Activated T-cell treated with anti-CD3 and anti-CD28 coated beads for 1 hour (primary cell): ENCODE measurements at places on chromosomes 13 and 19.

GRCh38 chr19:8451377-8451776 is 6.6 kb downstream of the HNRNPM start:
- DNase-seq = no peak

DNA sequence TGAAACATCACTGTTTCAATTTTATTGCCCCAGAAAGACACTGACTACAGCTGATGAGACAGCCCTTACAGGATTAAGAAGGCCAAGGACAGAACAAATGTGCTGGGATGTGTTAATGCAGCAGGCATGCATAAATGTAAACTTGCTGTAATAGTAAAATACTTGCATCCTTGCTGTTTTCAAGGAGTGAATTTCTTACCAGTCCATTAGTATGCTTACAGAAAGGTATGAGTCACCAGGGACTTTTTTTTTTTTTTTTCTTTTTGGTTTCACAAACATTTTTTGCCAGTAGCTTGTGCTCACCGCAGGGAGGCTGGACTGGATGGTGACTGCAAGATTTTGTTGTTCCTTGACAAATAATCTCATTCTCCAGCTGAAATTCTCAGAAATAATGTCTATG is 55.1 kb downstream of the GPR180 start:
- no peak for DNase-seq

- no peak for DNase-seq
Measured at GRCh38 chr13:43805681-43806128, 18.9 kb upstream of the ENOX1 start.

DNA sequence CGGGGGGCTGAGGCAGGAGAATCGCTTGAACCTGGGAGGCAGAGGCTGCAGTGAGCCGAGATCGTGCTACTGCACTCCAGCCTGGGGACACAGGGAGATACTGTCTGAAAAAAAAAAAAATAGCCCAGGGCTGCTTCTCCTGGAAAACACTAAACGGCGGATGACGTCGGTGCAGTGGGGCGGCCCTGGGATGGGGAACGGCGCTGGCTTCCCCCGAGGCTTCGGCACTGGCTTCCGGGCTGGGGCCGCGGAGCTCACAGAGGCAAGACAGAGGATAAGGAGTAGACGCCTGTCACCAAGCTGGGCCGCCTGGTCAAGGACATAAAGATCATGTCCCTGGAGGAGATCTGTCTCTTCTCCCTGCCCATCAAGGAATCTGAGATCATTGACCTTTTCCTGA is 5.0 kb downstream of the PRSS57 start:
- no peak for DNase-seq

GRCh38 chr13:109989155-109989554 is 202.8 kb upstream of the IRS2 start:
- no peak for DNase-seq

DNA sequence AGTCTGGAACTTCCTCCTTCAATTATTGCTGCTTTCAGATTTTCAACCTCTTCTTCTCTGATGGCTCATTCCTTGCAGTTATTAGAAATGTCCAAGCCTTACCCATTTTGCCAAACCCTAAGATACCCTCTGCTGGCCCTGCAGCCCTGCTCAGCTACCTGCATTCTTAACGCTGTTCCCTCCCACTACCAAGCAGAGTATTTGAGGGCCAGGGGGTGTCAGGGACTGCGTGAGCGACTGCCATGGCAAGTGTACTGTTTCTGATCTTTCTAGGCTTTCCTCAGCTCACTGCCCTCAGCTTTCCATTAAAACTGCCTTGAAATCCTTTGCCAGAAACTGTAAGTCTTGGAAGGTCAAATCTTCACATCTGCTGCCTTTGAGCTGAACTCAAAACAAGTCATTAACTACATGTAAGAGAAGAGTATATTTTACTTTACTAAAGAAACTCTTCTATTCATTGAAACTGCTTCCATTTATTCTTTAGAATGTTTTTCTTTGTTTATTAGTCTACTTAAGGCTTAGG is 41.0 kb downstream of the HS6ST3 start:
- no peak for DNase-seq

DNA sequence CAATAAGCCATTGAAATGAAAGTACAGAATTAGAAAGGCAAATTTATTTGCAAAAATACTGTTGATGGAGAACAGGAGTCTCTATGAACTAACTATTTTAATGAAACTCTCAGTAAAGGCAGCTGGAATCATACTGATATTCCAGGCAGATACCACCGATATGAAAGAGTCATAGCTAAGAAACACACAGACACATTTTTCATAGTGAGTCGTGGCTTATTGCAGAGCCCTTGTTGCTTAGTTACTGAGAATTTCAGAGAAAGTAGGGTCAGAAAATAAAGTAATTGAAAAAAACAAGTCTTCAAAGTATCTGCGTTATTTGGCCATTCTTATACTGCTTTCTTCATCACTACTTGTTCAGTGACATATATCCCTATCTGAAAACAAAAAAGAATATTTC is 1890.9 kb downstream of the PCDH9 start:
- no peak for DNase-seq

DNA sequence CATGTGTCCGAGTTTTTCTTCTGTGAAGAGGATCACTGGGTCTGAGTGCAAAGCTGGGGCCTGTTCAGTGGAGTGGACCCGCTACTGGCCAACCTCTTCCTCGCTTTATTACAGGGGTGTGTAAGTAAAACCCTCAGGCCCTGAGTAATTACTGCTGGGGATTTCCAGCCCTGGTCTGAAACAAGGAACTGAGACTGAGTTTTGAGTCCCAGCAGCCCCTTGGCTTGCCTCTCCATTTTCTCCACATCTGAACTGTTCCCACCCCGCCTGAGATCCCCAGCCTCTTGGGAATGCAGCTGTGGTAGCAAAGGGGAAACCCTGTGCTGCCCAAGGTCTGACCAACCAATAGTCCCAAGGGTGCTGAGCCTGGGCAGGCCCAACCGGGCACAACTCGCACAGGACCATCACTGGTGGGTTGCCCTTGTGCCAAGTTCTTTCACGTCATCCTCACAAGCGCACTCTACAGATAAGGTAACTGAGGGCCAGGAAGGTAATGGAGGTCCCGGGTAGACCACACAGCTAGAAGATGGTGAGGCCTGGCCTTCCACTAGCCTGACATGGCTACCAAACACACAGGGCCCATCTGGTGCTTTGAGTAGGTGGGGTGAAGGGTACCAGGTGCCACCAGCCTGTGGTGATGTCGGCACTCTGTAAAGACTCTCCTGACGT is 13.7 kb upstream of the SLC35E1 start:
- no peak for DNase-seq

GRCh38 chr13:62205273-62205672 is 789.6 kb upstream of the PCDH20 start:
- no peak for DNase-seq

DNA sequence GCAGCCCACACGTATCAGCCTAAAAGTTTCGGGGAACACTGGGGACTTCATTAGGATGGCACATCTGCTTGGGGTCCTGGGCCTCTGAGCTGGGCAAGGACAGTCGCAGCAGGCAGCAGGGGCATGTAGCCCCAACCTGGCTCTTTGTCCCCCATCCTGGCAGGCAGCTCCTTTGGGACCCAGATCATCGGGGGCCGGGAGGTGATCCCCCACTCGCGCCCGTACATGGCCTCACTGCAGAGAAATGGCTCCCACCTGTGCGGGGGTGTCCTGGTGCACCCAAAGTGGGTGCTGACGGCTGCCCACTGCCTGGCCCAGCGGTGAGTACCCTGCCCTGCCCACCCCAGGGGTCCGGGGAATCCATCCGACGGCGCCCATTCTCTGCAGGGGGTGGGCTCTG is 3.3 kb downstream of the GZMM start:
- no peak for DNase-seq

DNA sequence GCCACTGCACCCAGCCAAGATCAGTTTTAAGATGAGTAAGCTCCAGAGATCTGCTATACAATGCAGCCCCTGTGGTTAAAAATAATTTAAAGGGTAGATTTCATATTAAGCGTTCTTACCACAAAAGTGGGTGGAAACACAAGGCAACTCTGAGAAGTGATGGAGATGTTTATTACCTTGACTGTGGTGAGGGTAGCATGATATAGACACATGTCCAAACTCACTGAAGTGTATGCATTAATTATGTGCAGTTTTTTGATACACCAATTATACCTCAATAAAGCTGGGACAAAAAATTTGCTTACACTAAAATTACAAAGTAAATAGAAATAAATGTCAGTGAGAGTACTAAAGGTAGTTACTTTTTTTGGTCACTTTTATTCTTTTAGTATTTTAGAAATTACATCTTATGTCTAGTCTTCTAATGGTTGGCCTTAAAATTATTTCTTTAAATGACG is 696.5 kb downstream of the UQCRFS1 start:
- DNase-seq = no peak

DNA sequence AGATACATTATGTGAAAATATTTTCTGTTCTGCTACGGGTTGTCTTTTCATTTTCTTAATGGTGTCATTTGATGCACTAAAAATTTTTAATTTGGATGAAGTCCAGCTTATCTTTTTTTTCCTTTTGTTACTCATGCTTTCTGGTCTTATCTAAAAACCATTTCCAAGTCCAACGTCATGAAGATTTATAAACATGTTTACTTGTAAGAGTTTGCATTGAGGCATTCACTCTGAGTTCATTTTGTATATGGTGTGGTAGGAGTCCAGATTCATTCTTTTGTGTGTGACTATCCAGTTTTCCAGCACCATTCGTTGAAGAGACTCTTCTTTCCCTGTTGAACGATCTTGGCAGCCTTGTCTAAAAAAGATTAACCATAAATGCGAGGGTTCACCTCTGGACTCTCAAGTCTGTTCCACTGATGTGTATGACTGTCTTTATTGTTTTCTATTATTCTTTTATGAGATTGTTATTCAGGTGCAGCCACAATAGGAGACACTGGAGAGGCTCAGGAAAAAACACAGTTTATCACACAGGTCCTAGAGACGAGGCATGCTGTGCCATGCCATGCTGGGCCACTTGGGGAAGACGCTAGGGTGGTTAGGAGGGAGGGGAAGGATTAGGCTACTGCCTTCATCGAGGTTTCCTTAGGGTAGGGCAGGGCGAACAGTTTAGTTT is 35.0 kb downstream of the NAA16 start:
- DNase-seq = no peak

GRCh38 chr19:50817941-50818858 is 5.4 kb downstream of the KLK1 start:
- peak; percentile 28 for DNase-seq

DNA sequence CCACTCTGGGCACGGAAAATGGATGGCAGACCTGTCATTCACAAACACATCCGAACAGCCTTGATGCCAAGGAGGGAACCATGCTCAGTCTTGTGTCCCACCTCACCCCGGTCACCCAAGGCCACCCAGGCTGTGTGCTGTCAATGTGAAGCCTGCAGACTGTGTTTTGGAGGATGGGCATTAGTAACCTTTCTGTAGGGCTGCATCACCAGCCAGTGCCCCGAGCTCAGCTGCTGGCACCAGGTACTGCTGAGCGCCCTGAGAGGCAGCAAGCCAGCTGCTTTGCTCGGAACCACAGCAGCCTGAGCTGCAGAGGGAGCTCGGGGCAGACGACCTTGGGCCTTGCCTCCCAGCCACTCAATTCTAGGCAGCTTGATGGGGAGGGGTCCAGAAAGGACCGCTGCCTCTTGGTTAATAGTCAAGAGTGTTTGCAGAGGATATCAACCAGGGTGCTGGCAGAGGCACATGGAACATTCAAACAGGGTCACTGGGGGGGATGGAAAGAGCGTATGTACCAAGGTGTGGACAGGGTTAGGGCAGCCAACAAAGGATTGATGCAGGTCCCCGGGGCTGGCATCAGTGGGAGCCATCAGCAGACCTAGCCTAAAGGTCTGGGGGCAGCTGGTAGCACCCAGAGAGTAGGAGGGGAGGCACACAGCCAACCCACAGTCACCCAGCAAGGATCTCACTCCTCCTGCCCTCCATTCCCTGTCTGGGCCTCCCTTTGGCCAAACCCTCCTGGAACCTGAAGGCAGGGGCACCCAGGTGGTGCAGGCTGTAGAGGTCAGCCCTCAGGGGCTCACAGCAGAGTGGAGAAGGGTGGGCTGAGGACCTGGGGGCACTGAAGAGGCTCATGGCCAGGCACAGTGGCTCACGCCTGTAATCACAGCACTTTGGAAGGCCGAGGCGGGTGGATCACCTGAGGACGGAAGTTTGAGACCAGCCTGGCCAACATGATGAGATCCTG is 8.1 kb downstream of the VSTM2B start:
- DNase-seq = no peak

DNA sequence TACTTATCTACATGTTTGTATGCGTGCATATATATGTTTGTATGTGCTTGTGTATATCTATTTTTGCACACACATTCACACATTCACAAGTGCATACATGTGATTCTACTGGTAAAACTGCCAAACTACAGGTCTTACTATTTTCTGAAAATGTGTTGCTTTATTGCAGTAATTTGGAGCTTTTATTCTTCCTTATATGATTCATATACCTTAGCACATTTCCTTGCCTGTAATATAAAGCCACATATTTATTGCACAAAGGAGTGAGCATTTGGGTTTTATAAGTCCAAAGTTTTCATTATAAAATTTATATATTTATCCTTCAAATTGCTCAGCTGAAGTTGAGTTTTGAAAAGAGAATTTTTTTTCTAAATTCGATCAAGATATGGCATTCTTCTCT is 1120.4 kb upstream of the PCDH9 start:
- DNase-seq = no peak

GRCh38 chr19:3366753-3367627 is 607 bp downstream of the NFIC start:
- no peak for DNase-seq

DNA sequence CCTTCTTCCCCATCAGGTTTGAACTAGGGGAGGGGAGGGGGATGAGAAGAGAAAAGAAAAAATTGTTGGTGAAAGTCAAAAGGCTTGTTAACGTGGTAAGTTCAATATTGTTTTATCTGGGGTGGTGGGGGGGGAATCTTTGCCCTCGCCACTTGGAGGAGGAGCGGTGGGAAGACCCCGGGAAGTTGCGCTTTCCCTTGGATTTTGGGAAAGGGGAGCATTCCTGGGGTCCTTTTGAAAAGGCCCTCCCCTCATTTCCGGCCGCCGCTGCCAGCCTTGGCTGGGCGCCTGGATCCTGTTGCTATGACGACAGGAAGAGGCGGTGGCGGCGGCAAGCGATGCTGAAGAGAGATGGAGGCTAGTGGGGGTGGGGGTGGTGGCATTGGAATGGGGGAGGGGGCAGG is 4.6 kb upstream of the CACNG8 start:
- DNase-seq = no peak

DNA sequence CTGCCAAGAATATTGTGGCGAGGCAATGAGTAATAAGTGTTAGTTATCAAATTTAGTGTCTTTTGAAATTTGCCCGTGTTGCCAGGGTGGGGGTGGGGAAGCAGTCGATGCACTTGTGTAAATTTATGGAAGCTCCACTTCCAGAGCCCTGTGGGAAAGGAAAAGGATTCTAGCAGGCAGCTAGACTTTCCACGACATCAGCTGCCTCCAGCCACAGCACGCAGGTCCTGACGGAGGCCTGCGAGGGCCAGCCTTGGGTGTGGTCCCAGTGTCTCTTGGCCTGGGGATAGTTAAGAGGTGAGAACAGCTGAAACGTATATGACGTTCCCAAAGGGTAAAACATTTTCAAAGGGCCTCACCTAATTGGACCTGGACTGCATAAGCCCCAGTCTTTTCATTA is 433.0 kb downstream of the TSHZ3 start:
- DNase-seq = no peak

- DNase-seq = no peak
Measured at GRCh38 chr19:34692549-34692948, 15.1 kb downstream of the ZNF302 start.
